CD14-positive monocyte (primary cell): ENCODE measurements at places on chromosomes 6 and 20. TPM values are rescaled to one million over a fixed set of nuclear protein-coding genes. Genes with fewer than 3 reads are reported as not detected.

The PNPLA1 gene
- 3.9 TPM for polyA plus RNA-seq

The CGAS gene
- polyA plus RNA-seq: 13.9 TPM

The NT5E gene
- polyA plus RNA-seq: 0.18 TPM

The RAET1E gene
- not detected in 2 replicates for polyA plus RNA-seq

The LY86 gene
- 161 and 166 TPM in 2 replicates for polyA plus RNA-seq

The SLC35B3 gene
- polyA plus RNA-seq: 7.9 TPM

The TFAP2A gene
- not detected for polyA plus RNA-seq

The PANK2 gene
- 48.0 TPM for polyA plus RNA-seq

The KCNQ5 gene
- not detected in 2 replicates for polyA plus RNA-seq

DNA sequence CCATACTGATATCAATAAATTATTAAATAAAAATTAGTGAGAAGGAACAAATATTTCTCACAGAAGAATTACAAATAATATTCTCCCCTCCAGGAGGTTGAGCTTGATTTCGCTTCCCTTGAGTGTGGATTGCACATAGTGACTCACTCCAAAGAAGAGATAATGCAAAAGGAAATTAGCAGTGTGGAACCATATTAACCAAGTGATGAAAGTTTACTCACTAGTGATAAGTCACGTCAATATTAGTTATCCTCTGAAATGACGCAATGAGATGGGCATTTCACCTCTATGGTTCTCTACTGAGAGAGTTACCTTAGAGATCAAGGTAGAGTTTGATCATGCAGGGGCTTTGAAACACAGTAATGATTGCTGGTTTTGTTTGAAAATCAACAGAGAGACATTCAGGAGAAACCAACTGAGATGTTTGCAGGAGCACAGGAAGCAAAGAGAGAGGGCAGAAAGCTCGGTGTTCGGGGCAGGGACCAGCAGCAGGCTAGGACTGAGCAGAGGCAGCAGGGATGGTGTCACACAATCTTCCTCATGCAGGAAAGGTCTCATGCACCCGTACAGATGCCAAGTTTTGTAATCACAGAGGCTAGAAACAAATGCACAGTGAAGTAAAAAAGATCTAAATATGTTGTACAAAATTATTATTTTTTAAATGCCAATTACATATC is 634.5 kb downstream of the QKI start:
- DNase-seq: no peak
- H3K27ac ChIP-seq: no peak overlapping the region
- H3K4me1 ChIP-seq: no peaks in the 10 kb centered on the region

DNA sequence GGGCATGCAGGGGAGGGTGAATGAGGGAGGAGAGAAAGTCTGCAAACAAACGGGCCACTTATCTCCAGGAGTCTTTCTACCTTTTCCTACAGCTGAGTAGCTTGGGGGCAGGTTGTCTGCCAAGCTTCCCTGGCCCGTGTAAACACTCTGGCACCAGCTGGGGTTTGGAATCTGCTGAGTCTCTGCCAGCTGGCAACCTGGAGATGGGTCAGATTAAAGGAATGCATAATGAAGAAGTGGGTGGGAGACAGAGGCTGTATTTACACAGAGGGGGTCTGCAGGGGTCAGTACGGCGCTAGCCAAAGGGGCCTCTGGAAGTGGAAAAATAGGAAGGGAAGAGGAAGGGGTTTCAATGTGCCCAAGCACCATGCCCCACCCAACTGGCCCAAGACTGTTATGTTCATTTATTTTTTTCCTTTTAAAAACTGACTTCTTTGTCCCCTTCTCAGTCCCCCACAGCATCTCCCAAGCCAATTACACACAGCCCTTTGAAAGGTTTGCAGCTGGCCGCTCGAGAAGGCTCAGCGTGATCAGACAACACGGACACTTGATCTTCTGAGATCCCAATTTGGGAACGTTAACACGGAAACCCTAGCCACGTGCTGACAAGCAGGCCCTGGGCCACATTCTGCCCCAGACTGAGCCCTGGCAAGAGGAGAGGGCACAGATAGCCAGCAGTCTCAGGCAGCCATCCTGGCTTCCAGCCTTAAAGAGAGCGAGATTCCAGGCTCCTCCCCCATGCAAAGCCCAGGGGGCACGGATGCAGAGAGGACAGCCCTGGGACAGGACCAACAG is 25.2 kb downstream of the TRAM2 start:
- peaks cover 4% of the 10 kb centered on the region for H3K36me3 ChIP-seq
- no peak overlapping the region for H3K4me3 ChIP-seq
- H3K4me1 ChIP-seq: no peaks in the 10 kb centered on the region
- H3K27ac ChIP-seq: no peak overlapping the region
- H3K27me3 ChIP-seq: no peaks in the 10 kb centered on the region
- DNase-seq: no peak

DNA sequence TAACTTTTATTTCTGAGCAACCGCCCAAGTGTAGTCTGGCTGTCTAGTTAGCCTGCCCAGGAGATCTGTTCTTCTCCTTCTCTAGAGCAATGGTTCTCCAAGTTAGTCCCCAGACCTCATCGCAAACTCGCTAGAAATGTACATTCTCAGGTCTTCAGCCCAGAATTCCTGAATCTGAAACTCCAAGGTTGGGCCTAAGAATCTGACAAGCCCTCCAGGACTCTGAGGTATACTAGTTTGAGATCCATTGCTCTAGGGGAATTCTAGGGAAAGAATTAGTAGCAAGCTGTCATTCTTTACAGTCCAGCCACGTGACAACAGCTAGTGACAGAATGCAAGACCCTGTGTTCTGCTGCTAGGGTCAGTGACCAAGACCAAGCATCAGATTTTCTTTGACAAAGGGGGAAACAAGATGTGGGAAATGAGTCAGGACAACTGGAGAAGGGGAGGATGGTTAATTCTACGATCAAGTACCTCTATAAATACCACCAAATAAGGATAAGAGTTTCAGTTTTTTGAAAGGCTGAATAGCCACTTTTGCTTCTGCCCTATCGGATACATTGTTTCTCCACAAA is 5.8 kb downstream of the UBE2V1 start:
- no peak for DNase-seq
- no peaks in the 10 kb centered on the region for H3K27me3 ChIP-seq
- H3K36me3 ChIP-seq: peaks cover 31% of the 10 kb centered on the region
- H3K4me3 ChIP-seq: no peak overlapping the region
- H3K4me1 ChIP-seq: peaks cover 44% of the 10 kb centered on the region

DNA sequence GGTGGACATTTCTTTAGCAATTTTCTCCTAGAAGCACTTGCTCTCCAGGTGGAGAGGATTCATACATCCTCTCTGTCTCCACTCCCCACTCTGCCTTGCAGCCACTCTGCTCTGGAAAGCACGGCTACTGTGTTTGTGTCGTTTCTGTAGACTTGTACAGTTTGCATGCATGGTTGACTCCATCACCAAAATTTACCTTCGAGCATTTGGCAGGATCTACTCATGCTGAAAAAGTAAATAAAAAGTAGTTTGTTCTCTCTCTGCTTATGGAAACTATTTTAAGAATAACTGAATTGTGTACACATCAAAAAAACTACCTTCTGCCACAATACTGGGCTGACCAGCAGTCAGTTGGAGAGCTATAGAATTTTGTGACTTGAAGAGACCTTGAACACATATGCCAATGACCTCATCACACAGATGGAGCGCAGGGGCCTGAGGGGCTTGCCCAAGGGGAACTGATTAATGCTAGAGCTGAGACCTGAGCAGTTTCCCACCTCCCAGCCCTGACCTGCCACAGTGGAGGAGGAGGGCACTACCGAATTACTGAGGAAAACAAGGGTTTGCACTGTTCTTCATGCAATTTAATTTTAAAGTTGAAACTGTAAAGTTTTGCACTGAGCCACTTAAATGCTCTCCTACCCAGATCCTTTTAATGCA is 33.7 kb upstream of the FOXQ1 start:
- DNase-seq: no peak
- peaks cover 44% of the 10 kb centered on the region for H3K27me3 ChIP-seq
- H3K36me3 ChIP-seq: no peaks in the 10 kb centered on the region
- no peak overlapping the region for H3K27ac ChIP-seq
- no peaks in the 10 kb centered on the region for H3K4me1 ChIP-seq

GRCh38 chr6:41822021-41822420 is 34.5 kb downstream of the TOMM6 start:
- H3K4me3 ChIP-seq: no peak overlapping the region
- DNase-seq: no peak
- H3K27ac ChIP-seq: no peak overlapping the region
- H3K4me1 ChIP-seq: peaks cover 9% of the 10 kb centered on the region

DNA sequence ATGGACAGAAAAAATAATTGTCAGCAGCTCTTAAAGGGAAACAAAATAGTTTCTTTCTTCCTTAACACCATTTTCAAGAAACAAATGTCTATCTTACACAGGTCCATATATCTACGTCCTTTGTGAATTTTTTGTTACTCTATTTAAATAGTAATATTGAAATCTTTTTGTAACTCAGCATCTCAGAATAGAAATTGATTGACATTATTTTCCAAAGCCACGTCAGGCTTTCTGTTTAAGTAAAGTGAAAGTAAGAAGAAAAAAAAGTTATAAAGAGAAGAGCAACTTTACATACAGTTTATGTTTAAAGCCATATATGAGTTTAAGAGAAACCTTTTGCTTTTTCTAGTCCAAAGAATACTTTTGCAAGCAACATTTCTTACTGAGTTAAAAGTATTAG is 402.9 kb upstream of the SOX4 start:
- no peak overlapping the region for H3K27ac ChIP-seq
- H3K4me3 ChIP-seq: no peak overlapping the region
- peaks cover 12% of the 10 kb centered on the region for H3K4me1 ChIP-seq
- DNase-seq: no peak
- no peaks in the 10 kb centered on the region for H3K36me3 ChIP-seq
- H3K27me3 ChIP-seq: no peaks in the 10 kb centered on the region

- H3K36me3 ChIP-seq: peaks cover 40% of the 10 kb centered on the region
- H3K4me1 ChIP-seq: peaks cover 16% of the 10 kb centered on the region
- DNase-seq: no peak
- H3K27me3 ChIP-seq: no peaks in the 10 kb centered on the region
- H3K4me3 ChIP-seq: no peak overlapping the region
Measured at GRCh38 chr6:34839666-34840352, 47.9 kb downstream of the BLTP3A start.

GRCh38 chr6:164554700-164555476 is 754.5 kb downstream of the C6orf118 start:
- H3K27ac ChIP-seq: no peak overlapping the region
- no peak overlapping the region for H3K4me3 ChIP-seq
- no peaks in the 10 kb centered on the region for H3K36me3 ChIP-seq
- H3K27me3 ChIP-seq: no peaks in the 10 kb centered on the region
- no peak for DNase-seq

DNA sequence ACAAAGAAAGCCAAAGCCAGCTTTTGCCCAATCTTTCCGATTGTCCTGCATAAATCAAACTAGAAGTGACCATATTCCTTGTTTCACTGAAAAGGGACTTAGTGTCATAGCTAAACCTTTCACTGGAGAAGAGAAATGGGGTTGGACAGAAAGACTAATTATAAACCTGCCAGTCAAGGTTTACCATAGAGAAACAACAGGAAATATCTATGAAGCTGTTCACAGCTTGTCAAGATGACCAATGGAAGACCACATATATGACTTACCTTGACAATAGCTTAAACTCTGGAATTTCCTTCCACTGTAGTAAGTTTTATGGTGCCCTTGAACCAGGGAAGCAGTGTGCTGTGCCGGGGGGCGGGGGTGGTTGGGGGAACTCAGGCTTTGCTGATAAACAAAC is 107.7 kb upstream of the PHACTR1 start:
- no peak overlapping the region for H3K27ac ChIP-seq
- no peaks in the 10 kb centered on the region for H3K36me3 ChIP-seq
- no peak overlapping the region for H3K4me3 ChIP-seq

DNA sequence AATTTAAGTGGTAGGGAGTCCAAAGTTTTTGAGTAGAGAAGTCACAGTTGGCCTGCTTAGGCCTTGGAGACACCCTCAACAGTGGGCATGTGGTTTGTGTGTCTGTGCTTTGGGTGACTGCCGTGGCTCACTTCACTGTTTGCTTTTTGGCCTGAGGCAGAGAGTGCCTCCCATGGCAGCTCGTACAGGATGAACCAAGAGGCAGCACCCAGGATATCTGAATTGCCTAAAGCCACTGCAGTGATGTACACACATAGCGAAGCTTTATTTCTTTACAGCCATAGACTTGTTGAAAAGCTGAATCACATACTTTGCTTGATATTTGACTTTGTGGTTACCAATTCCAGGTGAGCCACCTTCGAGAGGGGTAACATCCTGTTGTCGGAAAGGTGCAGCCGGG is 21.6 kb downstream of the RREB1 start:
- DNase-seq: no peak
- H3K4me1 ChIP-seq: peaks cover 49% of the 10 kb centered on the region
- no peak overlapping the region for H3K4me3 ChIP-seq
- no peaks in the 10 kb centered on the region for H3K27me3 ChIP-seq

DNA sequence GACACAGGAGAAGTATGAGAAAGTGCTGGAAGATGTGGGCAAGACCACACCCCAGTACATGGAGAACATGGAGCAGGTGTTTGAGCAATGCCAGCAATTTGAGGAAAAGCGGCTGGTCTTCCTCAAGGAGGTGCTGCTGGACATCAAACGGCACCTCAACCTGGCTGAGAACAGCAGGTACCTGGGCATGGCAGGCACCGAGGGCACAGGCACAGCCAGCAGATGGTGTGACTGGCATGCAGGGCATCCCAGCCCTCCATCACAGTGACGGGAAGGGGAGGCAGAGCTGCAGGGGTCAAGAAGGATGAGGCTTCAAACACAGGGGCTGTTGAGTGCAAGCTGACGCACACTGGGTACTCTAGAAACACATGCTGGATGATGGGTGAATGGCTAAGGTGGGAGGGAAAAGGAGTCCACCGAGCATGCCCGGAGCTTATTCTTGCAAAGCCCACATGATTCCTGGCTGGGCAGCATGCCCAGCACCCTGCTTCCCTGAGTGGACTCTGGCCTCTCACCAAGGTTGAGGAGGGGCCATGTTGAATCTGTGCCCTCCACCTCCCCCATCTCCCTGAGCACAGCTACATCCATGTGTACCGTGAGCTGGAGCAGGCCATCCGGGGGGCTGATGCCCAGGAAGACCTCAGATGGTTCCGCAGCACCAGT is 26.3 kb downstream of the SPDEF start:
- no peak for DNase-seq
- H3K27ac ChIP-seq: no peak overlapping the region
- peaks cover 7% of the 10 kb centered on the region for H3K4me1 ChIP-seq
- no peaks in the 10 kb centered on the region for H3K36me3 ChIP-seq
- no peaks in the 10 kb centered on the region for H3K27me3 ChIP-seq

GRCh38 chr6:106300020-106300780 is 25.4 kb downstream of the ATG5 start:
- no peak overlapping the region for H3K4me3 ChIP-seq
- H3K27me3 ChIP-seq: no peaks in the 10 kb centered on the region
- H3K27ac ChIP-seq: no peak overlapping the region
- peaks cover 7% of the 10 kb centered on the region for H3K36me3 ChIP-seq

- H3K27me3 ChIP-seq: no peaks in the 10 kb centered on the region
- H3K4me1 ChIP-seq: peaks cover 49% of the 10 kb centered on the region
- H3K36me3 ChIP-seq: peaks cover 4% of the 10 kb centered on the region
Measured at GRCh38 chr6:42315991-42316970, 98.6 kb upstream of the MRPS10 start.

- H3K4me3 ChIP-seq: peak overlapping the region; percentile 94
- H3K4me1 ChIP-seq: peaks cover 25% of the 10 kb centered on the region
- H3K36me3 ChIP-seq: no peaks in the 10 kb centered on the region
Measured at GRCh38 chr6:12957321-12958051, 240.9 kb downstream of the PHACTR1 start.
